CD4-positive, alpha-beta T cell treated with Interleukin-15 for 4 hours (primary cell): ENCODE measurements at places on chromosomes 11 and 22.

GRCh38 chr11:1140642-1141490, 16.9 kb upstream of the MUC5AC start:
- no peak for DNase-seq

DNA sequence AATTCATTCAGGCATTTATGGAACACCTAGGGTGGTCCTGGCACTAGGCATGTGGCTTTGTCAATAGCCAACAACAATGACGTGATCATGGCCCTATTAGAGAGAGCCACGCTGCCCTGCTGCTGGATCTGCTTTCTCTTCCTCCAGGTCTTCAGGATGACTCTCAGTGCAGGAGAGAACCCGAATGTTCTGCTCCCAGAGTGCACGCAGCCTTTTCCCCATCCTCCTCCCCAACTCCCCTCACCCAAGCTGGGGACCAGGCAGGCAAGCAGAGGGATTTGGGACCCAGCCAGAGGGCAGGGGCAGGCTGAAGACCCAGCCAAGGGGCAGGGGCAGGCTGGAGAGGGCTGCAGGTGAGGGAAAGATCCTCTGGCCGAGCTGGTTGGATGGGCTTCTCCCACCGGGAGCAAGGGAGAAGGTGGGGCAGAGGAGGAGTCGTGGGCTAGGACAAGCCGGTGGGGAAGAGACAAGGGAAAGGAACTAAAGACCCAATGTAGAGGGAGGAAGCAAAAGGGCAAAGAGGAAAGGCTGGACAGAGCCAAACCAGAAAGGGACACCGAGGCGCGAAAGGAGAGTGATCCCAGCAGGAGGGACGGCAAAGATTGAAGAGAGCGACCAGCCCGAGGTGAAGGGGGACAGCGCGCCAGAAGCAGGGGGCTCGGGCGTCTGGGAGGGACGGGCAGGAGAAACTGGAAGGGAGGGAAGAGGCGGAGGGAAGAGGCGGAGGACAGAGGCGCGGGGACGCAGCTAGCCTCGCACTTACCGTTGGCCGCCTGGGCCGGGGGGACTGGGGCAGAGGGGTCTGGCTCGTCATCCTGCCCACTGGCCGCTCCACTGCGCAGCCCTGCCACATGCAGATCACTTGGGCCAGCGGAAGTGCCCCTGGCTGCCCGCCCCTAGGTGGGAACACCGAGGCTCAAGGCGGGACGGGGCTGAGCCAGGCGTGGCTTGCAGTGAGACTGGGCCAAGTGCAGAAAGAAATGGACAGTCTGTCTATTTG, at the start of gene KCTD14:
TSS of gene KCTD14 (minus strand) at position 880 of the 1,000 bp plus-strand sequence. CDS start at position 853, 27 bp downstream.
- no peak for DNase-seq

- DNase-seq: no peak
Observed at GRCh38 chr11:30586251-30587144, at the start of gene MPPED2. MPPED2 (minus strand) TSS chr11:30586353; CDS start chr11:30580373, 5,980 bp downstream.

- no peak for DNase-seq
Observed at GRCh38 chr11:115590254-115590653, 86.0 kb upstream of the CADM1 start.

DNA sequence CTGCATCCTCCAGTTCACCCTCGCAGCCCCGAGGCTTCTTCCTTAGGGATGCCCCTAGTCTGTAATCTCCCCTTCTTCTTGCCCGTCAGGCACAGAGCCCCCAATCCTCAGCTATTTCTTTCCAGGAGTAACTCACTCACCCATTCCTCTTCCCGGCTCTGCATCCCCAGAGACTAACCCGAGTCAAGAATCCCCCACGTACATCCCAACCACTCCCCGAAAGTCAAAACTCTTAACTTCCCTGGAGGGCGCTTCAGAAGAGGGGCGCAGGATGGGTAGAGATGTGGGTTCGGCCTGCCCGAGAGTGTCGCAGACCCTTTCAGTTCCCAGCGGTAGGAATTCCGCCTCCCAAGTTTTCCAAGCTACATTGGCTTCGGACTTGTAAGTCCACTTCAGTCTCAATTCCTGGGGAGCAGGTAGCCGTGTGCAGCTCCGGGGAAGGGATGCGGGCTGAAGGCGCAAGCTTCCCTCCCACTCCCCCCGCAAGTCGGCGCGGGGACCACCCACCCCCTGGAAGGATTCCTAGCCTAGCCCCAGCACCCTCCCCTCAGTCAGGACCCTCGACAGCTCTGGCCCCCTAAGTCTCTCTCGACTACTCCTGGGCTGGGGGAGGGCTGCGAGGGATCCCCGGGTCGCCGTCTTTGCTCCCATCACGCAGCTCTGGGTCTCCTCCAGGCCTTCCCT, 871 bp downstream of the BDNF start:
- no peak for DNase-seq

DNA sequence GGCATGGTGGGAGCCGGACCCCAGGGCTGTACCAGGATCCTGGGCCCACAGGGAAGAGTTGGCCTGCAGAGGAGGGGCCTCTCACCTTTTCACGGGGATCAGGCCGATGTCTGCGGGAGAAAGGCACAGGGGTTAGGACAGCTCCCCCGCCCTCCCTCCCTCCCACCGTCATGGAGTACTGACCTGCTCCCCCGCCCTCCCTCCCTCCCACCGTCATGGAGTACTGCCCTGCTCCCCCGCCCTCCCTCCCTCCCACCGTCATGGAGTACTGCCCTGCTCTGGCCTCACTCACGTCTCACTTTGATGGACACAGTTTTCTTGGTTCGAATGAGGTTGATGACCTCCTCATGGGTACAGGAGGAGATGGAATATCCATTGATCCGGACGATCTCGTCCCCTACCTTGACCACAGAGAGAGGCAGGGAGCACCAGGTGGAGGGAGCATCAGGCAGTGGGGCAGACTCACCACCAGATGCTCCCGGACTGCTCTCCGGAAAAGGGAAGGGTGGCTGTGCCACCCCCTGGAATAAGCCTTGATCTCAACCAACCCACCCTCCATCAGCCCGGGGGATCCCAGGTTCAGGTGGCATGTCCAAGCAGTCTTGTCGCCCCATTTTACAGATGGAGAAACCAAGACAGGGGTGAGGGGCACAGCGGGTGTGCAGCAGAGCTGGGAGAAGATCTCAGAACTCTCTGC, 17.1 kb downstream of the USH1C start:
- DNase-seq: no peak

- DNase-seq: no peak
Observed at GRCh38 chr22:49323751-49324415, 503.8 kb downstream of the BRD1 start.

DNA sequence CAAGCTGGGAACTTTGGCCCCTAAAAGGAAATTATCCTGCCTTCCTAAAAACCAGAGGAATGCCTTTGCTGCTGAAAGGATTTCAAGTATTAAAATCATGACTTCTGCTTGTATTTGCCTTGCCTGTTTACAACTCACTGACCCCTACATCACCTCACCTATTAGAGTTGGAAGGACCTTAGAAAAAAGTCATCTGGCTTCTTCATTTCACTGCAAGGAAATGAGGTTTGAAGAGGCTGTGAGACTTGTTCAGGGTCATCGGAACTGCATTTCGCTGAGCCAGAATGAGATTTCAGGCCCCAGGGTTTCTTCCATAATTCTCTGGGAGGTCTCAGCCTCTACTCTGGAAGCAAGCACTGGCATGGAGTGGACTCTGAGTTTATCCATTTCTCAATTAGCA, 304.1 kb downstream of the BUD13 start:
- DNase-seq: no peak

DNA sequence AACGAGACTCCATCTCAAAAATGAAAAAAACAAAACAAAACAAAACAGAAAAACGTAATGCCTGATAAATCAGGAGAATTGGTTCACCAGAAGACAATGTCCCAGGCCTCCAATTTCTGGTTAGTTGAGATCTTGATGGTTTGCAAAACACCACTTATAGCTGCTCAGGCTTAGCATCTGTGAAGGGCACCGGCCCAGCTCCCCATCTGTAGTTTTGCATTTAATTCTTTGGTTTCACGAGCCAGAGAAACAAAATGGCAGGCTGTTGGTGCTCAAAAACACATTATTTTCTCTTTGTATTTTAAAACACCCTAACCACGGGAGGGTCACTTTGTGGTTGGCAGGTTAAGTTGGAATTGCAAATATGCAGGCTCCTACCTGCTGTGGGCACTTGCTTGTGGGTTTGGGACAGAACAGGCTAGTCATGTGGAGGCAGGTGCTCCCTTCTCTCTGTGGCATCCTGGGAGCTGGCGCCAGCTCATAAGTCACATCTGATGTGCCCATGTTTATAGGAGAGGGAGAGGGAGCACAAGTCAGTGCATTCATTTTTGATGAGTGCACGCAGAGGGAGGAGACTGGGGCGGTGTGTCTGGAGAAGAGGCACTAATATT, 145.9 kb downstream of the CEP164 start:
- no peak for DNase-seq
